ENCODE measurements at places on chromosomes 4 and X. TPM values are rescaled to one million over a fixed set of nuclear protein-coding genes. Genes with fewer than 3 reads are reported as not detected.

DNA sequence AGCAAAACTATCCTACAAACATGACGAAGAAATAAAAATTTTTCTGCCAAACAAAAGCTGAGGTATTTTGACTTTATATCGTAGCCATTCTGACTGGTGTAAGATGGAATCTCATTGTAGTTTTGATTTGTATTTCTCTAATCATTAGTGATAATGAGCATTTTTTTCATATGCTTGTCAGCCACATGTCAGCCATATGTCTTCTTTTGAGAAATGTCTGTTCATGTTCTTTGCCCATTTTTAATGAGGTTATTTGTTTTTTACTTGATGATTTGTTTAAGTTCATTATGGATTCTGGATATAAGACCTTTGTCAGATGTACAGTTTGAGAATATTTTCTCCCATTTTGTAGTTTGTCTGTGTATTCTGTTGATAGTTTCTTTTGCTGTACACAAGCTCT, 24.5 kb downstream of the F8A2 start:
- DNase-seq: no peak

DNA sequence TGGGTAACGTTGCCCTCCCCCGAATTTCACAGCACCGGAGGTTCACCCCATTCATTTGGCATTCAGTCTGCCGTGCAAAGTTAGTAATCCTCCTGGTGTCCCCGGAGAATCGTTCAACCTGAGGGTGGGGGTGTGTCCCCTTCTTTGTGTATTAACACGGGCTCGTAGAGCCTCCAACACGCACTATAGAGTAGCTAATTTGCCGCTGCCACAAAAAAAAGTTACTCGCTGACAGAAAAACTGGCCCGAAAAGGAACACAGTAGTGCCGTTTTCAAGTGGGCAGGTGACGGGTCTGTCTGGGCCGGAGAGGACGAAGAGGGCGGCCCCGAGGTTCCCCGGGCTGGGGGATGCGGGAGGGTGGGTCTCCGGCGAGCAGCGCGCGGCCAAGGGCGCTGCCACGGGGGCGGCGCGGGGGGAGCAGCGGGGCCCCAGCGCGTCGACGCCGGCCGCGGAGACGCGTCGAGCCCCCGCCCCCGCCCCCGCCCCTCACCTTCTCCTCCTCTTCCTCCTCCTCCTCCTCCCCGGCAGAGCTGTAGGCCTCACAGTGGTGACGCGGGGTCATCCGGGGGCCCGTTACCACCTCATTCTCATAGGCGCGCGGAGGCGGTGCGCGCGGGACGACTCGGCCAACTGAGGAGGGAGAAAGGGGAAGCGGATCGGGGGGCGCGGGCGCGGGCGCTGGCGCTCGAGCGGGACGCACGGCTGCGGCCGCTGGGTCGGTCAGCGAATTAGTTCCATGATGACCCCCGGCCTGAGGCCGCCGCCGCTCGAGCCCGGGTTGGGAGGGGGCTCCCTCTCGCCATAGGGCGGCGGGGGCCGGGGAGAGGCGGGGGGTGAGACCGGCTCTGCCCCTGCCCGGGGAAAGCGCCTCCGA, 571 bp downstream of the CCNI start:
- DNase-seq: peak; percentile 88

GRCh38 chr4:67355806-67356205, 189.5 kb downstream of the CENPC start:
- DNase-seq: no peak

Gene DCAF12L2
- 0.11 TPM for total RNA-seq

DNA sequence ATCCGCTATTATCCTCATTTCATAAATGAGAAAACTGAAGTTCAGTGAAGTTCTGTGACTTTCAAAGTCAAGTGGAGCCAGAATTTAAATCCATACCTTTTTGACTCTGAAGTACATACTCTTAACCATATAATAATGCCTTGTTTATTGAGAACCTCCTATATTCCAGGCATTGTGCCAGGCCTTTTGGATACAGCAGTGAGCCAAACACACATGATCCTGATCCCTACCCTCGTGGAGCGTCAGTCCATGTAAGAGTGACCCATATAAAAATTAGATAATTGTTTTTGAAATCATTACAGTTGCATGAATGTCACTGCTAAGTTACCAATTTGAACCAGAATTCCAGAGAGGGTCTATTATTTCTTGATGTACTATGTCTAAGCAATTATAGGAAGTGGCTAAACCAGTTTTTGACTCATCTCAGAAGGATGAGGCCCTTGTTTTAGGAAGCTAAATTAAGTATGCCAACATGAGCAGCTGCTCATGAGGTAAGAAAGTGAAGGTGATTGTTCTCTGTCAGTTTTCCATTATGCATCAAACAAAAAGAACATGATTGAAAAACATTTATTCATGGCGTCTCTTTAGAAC, 289.5 kb downstream of the GLUD2 start:
- no peak for DNase-seq

DNA sequence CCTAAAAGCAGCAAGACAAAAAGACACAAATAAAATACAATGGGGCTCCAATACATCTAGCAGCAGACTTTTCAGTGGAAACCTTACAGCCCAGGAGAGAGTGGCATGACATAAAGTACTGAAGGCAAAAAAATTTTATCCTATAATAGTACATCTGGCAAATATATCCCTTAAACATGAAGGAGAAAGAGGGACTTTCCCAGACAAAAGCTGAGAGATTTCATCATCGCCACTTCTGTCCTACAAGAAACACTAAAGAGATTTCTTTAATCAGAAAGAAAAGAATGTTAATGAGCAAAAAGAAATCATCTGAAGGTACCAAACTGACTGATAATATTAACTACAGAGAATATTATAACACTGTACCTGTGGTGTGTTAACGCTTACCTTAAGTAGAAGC, 86.4 kb downstream of the ANKRD17 start:
- DNase-seq: no peak

DNA sequence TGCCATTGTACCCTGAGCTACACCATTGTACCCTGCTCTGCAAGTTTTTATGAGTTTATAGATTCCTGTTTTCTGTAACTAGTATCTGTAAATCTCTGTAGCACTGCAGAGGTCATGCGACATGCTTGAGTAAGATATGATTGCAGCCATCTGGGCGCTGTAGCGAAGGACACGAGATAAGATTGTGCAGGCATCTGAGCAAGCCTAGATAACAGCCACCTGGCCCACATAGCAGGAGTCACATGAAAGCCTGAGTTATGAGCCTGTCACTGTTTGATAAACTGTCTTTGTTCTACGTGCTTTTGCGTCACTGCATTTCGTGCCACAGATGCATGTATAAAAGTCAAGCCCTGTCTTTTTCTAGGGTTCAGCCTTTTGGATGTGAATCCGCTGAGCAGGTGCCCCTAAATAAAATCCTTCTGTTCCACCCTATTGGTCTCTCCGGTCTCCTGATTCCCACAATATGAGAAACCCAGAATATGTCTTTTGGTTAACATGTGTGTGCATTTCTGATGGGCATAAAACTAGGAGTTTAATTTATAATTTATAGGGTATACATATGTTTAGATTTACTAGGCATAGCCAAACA, 327.6 kb upstream of the MAOA start:
- no peak for DNase-seq

- DNase-seq: no peak
These were observed 100.2 kb downstream of the FNIP2 start for GRCh38 chr4:158869001-158869400.

Gene CT45A3
- not detected for total RNA-seq

GRCh38 chr4:41331224-41331623, 74.5 kb downstream of the UCHL1 start:
- DNase-seq: no peak

- no peak for DNase-seq
These were observed 57.8 kb upstream of the NKX1-1 start for GRCh38 chr4:1463927-1464540.

DNA sequence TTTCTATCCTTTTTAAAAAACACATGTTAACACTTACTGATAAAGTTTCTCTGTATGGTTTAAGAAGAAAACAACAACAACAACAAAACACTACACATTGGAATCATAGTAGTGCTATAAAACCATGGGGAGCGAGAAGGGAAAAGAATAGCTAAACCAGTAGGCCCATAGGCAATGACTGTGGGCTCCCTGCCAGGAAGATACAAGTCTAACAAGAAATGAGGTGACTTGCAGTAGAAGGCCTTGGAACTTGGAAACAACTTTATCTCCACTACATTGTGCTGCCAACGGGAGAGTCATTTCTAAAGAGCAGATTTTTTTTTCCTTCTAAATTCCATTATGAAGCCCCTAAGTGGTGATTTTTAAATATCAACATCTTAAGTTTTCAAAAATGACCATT, 78.0 kb downstream of the GPC4 start:
- no peak for DNase-seq

- no peak for DNase-seq
These were observed 152.1 kb upstream of the HPGD start for GRCh38 chr4:174674305-174674840.

DNA sequence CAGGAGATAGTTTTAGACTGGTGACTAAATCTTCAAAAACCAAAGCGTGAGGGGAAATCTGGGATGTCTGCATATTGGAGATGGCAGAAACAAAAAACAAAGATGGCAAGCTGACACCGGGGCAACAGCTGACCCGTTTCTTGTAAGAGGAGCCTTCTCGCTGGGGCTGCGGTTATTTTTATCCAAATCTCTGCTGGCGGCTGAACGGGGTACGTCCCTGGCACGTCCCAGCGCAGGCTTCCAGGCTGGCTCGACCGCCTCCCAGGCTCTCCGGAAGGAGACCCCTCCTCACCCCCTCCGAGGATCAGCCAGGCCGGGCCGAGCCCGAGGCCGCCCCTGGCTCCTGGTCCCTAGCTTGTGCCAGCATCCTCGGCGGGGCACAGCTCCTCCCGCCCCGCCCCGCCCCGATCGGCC, 403 bp downstream of the SGCB start:
- peak; percentile 56 for DNase-seq

- DNase-seq: no peak
These were observed 25.7 kb downstream of the SLAIN2 start for GRCh38 chr4:48367016-48367415.

DNA sequence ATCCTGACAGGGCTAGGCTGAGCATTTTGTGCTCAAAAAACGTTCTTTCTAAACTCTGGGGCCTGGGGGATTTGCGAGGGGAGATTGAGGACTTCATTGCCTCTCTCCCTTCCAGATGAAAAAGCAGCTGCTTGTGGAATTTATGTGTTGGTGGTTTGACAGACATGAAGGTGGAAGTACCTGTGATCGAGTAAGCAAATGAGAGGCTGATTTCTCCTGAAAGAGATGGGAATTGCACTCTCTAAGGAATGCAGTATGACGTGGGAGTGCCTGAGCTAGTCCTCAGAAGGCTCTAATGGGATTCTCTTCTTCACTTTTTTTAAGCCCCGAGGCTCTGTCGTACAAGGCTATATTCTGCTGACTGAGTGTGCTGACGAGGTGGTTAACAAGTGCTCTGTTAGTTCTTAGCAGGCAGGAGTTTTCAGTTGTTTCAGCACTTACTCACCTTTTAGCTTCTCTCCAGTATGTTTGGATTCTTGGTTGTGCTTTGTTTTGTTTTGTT, 426.8 kb upstream of the CNKSR2 start:
- DNase-seq: no peak

Gene XAGE2
- total RNA-seq: not detected

Gene TLL1
- total RNA-seq: not detected

Gene MAGEB6
- not detected for total RNA-seq

DNA sequence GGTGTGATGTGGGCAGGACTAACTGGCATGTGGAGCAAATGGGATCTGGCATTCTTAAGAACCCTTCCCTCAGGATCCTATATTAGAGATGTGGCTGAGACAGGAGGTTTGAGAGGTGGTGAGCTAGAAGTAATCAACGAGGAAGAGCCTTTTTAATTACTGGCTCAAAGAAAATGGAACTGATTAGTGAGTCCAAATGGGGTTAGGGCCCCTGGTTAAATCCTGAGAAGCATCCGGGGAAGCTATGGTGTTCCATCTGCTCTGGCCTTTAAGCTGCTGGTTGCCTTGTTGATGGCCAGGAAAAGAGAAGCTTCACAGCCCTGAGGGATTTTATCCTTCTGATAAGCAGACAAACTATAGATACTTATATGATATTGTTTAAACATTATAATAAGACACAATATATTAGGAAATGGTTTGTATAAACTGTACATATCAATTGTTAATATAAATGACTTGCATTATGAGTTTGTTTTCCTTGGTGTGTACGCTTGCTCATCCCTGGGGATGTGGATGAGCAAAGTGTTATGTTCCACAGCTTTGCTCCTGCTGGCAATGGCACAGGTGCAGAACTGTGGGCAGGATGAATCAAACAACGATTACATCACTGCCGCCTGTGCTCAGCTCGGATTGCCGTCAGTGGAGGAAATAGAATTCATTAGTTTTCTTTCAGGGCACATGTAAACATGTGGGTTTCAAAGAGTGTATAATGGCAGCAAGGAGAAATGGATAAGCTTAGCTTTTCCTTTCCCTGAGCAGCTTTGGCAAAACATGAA, 328.6 kb upstream of the ARX start:
- DNase-seq: no peak

Gene PNCK
- total RNA-seq: 0.71 TPM

Gene LEF1
- total RNA-seq: 175 TPM
